MG63 (cell line): ENCODE measurements at places on chromosomes 16 and 17.

GRCh38 chr17:56675876-56676660 lies 82.6 kb downstream of the NOG start:
- DNase-seq: no peak

GRCh38 chr17:7179317-7180254 lies at the start of gene ASGR1:
ASGR1 (minus strand) TSS chr17:7179370; CDS start chr17:7178563, 807 bp downstream.
- DNase-seq: no peak

DNA sequence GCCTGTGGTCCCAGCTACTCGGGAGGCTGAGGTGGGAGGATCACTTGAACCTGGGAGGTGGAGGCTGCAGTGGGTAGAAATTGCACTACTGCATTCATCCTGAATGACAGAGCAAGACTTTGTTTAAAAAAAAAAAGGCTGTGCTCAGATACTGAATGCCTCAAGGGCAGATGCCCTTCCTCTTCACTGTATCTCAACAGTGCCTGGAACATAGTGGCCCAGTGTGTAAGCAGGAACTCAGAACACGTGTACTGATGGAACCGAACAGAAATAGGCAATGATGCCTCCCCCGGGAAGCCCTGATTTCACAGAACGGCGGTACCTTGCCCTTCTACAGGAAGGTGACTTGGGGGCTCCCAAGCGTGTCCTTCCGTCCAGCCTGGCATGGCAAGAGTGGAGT lies 46.8 kb downstream of the PLXDC1 start:
- DNase-seq: no peak

DNA sequence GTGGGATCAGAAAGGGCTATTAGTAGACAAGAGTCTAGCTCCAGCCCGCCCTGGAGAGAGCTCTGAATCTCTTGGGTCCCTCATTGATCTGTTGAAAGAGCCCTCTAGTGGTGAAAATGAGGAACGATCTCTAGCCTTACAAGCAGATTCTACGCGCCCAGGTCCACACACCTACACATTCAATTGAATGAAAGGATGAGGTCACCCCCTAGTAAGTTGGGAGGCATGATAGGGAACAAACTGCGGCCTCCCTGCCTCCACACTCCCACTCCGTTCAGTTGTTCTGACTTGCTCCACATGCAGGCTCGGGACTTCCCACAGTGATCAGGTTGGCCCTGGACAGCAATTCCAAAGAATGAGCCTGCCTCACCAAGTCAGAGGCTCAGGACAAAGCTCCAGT lies 2.9 kb upstream of the CACNG3 start:
- no peak for DNase-seq

- no peak for DNase-seq
Observed at GRCh38 chr17:78986649-78987328, 7.1 kb upstream of the LGALS3BP start.

DNA sequence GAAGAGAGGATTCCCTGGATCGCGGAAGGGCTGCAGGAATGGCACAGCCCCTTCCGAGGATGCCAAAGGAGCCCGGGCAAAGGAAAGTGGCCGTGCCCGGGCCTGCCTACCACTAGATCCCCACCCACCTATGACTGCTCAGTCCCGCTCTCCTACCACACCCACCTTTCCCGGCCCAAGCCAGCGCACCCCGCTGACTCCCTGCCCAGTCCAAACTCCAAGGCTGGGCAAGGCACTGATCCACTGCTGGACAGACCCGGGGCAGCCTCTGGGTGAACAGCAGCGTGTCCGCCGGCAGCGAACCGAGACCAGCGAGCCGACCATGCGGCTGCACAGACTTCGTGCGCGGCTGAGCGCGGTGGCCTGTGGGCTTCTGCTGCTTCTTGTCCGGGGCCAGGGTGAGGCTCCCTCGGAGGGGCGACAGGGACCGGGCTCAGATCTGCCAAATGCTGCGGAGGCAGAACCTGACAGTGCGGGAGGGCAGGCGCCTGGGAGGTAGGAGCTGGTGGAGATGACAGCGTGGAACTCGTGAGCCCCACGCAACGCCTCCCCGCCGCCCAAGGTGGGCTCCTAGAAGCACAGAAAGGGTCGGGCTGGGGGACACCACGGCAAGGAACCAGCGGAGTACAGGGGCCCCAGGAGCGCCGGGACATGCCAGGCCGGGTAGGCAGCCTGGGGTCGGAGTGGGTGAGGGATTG lies at the start of gene CES2:
TSS of gene CES2 (plus strand) at position 203 of the 698 bp plus-strand sequence. CDS start at position 323, 120 bp downstream.
- peak; percentile 81 for DNase-seq

DNA sequence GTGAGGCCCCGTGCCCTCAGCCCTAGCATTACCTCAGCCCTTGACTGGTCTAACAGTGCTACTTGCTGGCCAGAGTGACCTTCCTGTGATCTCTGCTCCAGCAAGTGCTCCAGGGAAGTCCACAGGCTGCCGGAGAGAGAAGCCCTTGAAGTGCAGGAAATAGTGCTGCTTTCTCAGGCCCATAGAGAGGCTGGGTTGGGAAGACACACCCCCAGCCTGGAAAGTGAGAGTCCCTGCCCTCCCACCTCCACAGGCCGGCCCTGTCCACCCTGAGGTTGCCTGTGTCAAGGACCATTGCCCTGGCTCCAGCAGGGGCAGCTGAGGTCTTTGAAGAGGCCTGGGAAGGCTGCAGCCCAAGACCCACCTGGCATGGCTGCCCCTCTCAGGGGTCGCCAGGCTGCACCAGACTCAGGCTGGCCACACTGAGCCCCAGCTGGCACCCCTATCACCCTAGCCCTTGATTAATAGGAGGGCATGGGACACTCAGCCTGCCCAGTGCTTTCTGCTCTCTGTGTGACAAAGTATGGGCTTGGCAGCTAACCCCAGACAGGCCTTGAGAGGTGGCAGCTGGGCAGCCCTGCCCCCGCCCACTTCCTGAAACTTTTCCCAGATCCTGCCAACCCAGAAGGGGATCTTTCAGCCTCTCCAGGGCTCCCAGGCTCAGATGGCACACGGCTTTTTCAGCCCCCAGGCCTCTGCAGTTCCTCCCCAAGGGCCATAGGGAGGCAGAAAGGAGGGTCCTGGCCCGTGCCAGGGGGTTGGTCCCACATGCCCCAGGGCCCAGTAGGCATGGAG lies 21.7 kb downstream of the ATP6V0D1 start:
- peak; percentile 43 for DNase-seq
